ELF-1 (cell line): ENCODE measurements at places on chromosomes 13 and 19.

DNA sequence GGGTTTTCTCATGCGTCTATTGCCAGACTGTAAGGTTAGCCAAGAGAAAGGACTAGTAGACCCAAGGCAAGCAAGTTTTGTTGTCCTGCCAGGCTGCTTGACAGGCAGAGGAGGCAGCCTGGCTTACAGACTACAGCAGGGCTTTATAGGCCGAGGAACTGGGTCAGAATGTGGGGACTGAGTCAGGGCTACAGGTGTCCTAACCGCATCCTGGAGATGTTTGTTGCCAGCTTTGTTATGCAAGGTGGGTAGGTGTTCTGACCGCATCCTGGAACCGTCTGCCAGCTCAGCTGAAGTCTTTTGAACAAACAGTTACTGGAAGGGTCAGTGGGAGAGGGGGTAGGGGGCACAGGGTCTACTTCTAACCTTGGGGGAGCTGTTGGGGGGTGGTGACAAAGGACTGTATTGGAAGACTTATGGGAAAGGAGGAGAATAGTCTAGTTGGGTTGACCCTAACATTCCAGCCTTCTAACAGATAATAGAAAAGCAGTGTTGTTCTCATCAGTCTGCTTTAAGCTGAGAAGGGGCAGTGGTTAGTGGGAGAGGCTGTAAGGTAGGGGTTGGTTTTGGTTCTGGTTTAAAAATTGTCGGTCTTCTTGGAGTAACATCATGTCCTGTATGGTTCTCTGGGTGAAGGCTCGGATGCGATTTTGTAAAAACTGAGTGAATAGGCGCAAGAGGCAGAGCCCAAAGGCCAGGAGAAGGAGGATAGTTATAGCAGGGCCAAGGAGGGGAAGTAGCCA is 913.8 kb upstream of the SLITRK5 start:
- DNase-seq = no peak

DNA sequence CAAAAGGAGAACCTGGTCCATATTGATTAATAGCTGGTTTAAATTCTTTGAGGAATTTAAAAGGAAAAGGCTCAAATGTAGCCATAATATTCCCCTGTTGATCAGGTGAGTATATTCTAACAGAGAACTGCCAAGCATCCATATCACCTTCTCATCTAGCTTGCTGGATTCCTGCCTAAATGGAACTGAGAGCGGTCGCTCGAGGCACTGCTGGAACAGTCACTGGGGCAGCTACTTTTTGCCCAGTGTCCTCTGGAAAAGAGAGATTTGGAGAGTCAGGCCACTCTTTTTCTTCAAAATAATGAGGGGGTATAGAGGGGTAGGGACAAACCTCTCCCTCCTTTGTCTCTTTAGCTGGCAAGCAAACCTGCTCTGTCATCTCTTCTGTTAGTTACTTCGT is 19.5 kb upstream of the IL17D start:
- DNase-seq = no peak

DNA sequence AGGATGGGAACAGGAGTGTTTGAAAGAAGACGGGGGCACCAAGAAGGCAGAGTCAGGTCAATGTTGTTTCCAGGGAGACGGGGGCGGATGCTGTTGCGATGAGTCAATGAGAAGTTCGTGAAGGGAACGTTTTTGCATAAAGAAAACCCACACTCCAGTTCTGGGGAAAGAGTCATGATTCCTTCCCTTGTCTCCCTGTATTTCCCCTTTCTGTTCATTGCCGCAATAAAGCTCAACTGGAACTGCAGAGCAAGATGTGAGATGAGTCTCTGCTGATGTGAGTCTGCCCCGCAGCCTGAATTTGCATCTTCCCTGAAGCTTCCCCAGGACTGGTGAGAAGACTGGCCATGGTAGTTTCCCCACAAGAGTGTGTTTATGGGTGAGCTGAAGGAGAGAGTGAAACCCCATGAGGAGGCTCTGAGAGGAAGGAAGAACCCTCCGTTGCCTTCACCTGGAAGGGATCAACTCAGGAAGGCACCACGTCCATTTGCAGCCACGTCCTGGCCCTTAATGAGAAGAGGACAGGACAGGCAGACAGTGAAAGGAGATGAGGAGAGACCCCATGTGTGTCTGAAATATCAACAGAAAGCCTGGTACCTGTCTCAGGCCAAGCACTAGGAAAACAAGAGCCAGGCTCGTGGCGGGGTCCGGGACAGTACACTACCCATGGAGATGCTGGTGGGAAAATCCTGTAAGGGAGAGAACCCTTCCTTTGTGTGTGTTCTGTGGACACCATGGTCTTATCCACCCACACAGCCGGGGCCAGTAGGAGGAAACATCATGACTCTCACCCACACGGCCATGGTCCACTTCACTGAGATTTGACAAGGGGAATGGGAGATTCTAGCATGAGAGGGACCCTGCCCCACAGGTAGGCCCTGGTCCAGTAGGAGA is 13.7 kb downstream of the LILRA1 start:
- no peak for DNase-seq

DNA sequence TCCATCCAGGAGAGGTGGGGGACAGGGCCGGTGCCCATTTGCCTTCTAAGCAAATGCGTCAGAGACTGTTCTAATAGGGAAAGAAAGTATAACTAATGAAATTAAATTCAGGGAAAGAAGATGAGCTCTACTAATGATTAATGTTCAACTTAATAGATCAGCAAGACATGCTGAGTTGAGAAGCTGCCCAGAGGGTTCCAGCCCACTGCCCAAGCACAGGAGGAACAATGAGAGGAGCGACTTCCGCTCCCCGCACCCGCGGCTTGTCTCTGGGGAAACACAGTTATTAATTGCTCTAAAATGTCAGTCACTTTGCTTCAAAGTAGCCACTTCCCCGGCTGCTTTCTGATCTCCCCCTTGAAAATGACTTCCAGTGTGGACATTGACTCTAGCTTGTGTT is 331.3 kb downstream of the UQCRFS1 start:
- peak; percentile 28 for DNase-seq

DNA sequence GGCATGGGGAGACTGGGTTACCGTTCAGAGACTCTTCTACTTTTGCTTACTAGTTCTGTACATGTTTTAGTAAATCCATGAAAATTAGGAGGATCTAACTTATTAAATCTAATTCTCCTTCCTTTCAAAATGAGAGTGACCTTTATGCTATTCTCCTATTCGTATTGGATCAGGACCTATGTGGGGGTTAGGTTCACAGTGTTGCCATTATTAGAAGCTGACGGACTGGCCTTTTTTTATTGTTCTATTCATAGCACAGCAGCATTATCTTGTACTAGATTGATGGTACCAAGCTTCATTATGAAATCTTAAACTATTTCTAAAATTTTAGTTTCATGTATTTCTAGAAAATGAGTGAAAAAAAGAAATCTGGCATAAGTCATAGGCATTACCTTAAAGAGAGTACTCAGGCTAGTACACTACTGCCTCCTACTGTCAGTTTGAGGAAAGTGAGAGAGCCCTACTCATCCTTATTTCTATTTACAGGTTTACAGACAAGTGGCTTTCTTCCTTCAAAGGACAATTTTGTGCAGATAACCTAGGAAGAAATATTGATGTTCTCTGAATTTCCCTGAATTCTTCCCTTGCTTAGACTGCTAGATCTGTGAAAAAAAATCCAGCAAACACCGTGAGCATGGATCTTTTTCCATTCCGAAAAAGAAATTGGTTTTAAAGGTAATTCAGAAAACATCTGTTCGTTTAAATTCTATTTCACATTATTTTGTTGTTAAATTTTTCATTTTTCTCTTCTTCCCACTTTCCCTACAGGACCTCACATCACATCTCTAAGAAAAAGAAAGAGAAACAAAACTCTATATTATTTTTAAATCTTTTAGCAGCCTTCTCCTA is 485.5 kb downstream of the DIAPH3 start:
- DNase-seq = no peak

DNA sequence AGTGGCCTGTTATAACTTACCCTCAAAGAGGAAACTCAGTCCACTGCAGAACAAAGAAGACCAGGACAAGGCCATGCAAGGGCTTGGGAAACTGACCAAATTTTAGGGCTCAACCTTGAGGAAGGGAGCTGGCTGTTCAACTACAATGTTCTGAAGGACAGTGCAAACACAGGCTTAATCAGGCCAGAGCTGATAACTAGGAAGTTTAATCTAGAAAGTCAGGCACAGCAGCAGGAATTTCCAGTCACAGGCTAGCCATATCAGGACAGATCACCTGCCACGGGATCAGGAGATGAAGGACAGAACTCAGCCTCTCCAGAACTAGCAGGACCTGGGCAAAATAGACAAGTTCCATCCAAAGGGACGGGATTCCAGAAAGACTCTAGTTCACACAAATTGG is 89.4 kb downstream of the ENOX1 start:
- no peak for DNase-seq

DNA sequence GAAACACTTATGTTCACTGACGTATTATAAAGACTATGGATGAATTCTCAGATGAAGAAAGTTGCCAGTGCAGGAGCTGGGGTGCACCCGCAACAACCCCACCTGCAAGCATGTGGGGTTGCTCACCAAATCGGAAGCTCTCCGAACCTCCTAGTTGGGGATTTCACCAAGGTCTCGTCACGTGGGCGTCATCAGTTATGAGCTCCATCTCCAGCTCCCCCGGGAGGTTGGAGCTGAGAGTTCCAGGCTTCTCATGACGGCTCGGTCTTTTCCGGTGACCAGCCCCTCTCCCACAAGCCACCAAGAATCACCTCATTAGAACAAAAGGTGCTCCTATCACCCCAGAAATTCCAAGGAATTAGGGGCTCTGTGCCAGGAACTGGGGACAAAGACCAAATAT is 46.1 kb upstream of the TUBGCP3 start:
- DNase-seq = no peak

DNA sequence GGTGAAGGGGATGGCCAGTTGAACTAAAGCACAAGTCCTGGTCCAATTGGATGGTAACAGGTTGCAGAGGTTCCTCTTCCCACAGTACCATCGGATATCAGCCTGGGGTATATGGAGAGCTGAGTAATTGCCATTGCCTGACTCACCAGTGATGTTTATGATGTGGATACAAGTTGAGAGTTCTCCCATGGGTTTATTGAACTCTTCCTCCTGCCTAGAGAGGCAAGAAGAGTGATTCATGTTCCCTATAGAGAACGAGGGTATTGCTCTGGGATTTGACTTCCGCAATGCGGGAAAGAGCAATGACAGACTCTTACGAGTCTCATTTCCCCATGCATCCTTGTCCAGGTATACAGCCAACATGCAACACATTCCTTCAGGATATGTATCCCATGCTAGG is 111.3 kb upstream of the PCDH9 start:
- no peak for DNase-seq

- DNase-seq = no peak
These were observed 10.8 kb downstream of the C19orf44 start for GRCh38 chr19:16506961-16507360.

GRCh38 chr19:17997969-17998826 is 9.8 kb upstream of the ARRDC2 start:
- DNase-seq = no peak

- DNase-seq = no peak
These were observed 21.2 kb upstream of the RBM26 start for GRCh38 chr13:79427265-79427664.

- DNase-seq = no peak
These were observed 150.0 kb downstream of the KLF12 start for GRCh38 chr13:73984201-73984600.

DNA sequence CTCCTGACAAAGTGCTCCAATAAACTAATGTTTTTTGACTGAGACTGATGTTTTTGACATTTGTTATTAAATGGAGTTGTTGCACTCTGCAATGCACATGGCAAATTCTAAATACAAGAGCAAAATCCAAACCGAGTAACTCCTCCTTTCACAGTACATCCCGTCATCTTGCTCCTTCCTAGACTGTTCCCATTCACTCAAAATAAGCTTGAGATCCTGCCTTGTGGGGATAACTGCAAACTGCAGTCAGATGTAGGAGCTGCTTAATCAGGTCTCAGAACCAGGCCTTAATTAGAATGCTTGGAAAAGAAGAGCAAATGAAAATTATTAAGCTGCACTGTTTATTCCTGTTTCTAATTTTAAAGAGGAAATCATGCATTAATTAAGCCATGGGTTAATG is 134.8 kb upstream of the SPRY2 start:
- no peak for DNase-seq

- DNase-seq = no peak
These were observed 22.0 kb downstream of the C19orf47 start for GRCh38 chr19:40326201-40326600.

DNA sequence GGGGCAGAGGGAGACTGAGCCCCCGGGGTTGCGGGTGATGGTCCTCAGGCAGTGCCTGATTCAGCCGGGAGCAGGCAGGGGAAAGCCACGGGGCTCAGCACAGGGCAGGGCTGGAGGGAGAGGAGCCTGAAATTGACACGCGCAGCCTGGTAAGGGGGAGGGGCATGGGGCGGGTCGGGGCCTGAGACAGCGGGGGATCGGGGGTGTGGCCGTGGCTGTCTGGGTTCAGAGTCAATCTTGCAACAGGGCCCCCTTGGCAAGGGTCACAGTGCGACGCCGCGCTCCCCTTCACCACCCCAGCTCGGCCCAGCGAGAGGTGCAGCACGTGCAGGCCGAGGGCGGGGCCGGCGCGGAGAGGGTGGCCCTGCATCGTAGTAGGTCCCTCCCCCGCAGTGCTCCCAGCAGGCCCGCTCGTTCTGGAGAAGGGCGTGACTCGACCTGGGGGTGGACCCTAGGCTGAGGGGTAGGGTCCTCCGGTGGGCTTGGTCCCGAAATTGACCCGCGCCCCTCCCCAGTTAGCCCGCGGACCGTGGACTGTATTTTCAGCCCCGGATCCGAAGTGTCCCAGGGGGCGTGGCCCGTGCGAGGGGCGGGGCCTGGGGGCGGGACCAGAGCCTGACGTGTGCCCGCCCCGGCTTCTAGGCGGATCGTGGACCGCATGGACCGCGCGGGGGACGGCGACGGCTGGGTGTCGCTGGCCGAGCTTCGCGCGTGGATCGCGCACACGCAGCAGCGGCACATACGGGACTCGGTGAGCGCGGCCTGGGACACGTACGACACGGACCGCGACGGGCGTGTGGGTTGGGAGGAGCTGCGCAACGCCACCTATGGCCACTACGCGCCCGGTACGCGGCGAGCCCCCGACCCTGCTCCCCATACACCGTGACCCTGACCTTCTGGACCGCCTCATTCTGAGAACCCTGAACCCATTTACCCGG is 6.0 kb downstream of the RCN3 start:
- peak; percentile 82 for DNase-seq

GRCh38 chr13:67318398-67318797 is 88.3 kb upstream of the PCDH9 start:
- DNase-seq = no peak

DNA sequence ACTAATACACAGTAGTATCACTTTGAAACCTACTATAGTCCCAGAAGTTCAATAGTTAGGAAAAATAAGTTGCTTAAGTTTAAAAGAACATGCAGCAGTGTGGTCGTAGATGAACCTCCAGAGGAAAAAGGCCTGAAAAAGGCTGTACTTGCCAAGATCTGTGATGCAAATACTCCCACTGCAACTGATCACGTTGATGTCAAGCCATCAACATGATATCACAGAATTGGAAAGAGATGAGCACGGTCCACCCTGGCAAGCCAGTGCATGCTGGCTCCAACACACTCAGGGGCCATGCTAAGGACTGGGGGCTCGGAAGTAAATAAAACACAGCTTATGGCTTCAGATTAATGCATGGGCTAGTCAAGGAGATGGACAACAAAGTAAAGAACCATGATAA is 71.8 kb upstream of the LRCH1 start:
- no peak for DNase-seq

GRCh38 chr19:35066691-35067563 is 25.4 kb downstream of the HPN start:
- DNase-seq = peak; percentile 94
